Stimulated activated naive CD8-positive, alpha-beta T cell treated with anti-CD3 and anti-CD28 coated beads, Interleukin-15, Interleukin-2, amounts not matched to agents 100 U/mL and 50 U/mL, for 24 hours (primary cell): ENCODE measurements at places on chromosomes 12 and 14.

- no peak for DNase-seq
Measured at GRCh38 chr12:86312232-86312631, 56.0 kb upstream of the MGAT4C start.

- DNase-seq, result no peak
Measured at GRCh38 chr14:51308866-51309265, 68.8 kb downstream of the TMX1 start.

DNA sequence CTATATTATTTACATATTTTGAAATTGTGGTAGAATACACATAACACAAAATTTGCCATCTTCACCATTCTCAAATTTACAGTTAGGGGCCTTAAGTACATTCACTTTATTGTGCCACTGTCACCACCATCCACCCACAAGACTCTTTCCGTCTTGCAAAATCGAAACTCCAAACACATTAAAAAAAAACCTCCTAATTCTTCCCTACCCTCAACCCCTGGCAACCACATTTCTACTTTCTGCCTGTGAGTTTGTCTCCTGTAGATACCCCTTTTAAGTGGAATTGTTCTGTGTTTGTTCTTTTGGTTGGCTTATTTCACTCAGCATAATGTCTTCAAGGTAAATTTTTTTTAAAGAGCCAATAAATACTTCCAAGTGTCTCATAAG lies 31.6 kb upstream of the AMIGO2 start:
- DNase-seq, result peak; percentile 28

- no peak for DNase-seq
Measured at GRCh38 chr12:131793243-131794022, 34.8 kb upstream of the MMP17 start.

DNA sequence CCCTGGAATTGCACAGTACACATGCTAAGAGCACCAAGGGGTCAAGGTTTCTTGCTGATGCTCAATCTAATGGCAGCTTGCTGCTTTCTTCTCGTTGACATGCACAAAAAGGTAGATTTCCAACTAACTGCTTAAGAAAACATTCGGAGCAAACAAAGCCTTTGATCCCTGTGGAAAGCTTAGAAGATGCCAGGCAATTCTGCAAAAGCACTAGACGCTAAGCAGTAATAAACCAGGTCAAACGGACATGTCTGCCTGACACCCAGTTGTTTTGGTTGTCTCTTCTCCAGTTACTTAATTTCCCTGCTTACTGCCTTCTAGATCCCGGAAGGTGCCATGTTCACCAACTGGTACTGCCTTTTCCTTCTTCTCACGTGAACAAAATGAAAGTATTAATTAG lies 100.5 kb upstream of the TMCC3 start:
- no peak for DNase-seq

DNA sequence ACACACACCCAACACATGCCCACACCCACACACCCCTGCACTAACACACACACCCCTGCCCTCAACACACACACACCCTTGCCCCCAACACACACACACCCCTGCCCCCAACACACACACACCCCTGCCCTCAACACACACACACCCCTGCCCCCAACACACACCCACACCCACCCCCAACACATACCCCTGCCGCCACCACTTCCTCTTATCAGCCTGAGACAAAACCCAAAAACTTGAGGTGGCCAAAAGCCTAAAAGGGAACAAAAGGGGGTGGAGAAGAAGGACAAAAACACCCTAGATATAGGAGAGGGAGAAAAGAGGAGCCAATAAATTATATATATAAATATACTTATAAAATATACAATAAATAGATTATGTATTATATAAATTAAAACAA lies 9.1 kb upstream of the DEGS2 start:
- DNase-seq, result no peak

DNA sequence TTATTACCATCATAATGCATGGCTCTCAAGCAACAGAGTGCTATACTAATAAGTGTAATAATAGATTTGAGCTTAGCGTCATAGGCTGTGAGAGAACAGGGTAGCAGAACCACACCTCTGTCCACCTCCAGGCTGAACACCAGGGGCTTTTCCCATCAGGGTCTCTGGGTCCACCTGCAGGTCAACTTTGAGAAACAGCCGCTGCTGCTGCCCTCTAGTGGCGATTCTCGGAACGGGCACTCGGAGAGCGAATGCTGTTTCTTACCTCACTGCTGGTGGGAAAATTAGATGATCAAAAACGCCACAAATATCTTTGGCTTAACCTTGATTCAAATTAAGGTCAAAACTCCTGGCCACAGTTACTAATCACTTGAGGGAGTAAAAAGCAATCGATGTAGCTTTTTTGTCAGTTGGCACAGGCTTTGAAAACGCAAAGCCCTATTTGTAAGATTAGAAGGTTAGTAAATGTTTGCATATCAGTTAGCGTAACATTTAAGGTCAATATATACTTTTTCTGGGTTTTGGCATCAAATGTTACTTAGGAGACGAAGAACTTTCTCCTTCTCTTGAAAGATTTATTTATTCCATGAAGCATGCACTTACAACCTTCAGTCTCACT lies 127.9 kb upstream of the TMEM132D start:
- peak; percentile 76 for DNase-seq

- DNase-seq, result peak; percentile 68
Measured at GRCh38 chr12:123150744-123151456, at the start of gene PITPNM2. Gene PITPNM2 (minus strand): TSS chr12:123151090. CDS start chr12:123034590, 116,500 bp downstream.

- DNase-seq, result no peak
Measured at GRCh38 chr12:85325442-85325841, 45.4 kb downstream of the ALX1 start.

DNA sequence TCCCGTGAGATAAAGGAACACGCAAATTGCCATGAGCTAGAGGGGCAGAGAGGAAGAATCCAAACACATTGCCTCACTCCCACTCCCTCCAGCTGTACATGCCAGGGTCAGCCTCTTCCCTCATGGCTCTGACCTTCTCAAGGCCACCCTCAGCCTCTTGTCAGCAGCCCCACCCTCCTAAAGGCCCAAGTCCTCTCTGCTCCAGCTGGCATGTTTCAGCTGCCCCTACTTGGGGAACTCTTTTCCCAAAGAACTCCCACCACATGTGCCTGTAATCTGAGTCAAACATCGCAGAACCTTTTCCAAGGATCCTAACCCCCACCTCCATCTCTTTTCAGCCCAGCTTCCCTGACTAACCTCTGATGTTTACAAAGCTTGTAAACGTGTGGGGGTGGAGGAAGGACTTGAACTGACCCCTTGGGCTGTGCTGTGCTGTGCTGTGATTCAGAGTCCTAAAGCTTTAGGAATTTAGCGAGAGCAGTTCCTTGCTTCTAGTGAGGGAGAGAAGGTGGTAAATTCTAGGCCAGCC lies 7.3 kb upstream of the CACNB3 start:
- no peak for DNase-seq

GRCh38 chr12:26231470-26231869 lies 36.1 kb downstream of the SSPN start:
- DNase-seq, result no peak

- no peak for DNase-seq
Measured at GRCh38 chr12:6362403-6362802, 13.0 kb downstream of the SCNN1A start.

GRCh38 chr12:63480186-63480585 lies 188.1 kb downstream of the DPY19L2 start:
- no peak for DNase-seq

GRCh38 chr12:79127271-79127751 lies 262.7 kb downstream of the SYT1 start:
- no peak for DNase-seq

GRCh38 chr14:71749613-71750238 lies 182.5 kb upstream of the RGS6 start:
- DNase-seq, result no peak

GRCh38 chr12:115623764-115624334 lies 653.6 kb downstream of the MED13L start:
- no peak for DNase-seq

GRCh38 chr14:82192387-82192786 lies 658.7 kb upstream of the SEL1L start:
- DNase-seq, result no peak

- DNase-seq, result no peak
Measured at GRCh38 chr12:110640275-110641025, 26.5 kb downstream of the TCTN1 start.

- DNase-seq, result peak; percentile 62
Measured at GRCh38 chr12:106247674-106248311, at the start of gene CKAP4. Gene CKAP4 (minus strand): TSS chr12:106248020. CDS start chr12:106247851, 169 bp downstream.

DNA sequence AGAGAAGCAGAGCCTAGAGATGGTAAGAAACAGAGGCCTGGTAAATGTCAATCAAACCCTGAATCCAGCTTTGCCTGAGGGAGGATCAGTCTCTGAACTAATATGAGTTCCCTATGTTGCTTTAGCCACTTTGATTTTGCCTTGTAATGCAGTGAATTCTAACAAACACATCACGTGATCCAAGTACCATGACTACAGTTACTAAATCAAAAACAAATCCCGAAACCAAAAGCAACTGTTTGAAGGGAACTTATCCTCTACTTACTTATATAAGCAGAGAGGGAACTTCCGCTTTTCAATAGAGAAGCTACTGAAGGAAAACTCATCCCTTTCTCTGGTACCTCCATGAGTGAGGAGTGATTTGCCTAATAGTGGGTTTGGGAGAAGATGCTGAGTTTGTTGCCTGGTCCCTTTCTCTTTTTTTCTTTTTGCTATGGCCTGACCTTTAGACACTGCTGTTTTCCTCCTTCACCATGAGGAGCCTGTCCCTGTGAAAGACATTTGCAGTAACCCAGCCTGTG lies 7.7 kb upstream of the PPTC7 start:
- DNase-seq, result no peak

- DNase-seq, result no peak
Measured at GRCh38 chr14:99122521-99123125, 149.4 kb downstream of the BCL11B start.

DNA sequence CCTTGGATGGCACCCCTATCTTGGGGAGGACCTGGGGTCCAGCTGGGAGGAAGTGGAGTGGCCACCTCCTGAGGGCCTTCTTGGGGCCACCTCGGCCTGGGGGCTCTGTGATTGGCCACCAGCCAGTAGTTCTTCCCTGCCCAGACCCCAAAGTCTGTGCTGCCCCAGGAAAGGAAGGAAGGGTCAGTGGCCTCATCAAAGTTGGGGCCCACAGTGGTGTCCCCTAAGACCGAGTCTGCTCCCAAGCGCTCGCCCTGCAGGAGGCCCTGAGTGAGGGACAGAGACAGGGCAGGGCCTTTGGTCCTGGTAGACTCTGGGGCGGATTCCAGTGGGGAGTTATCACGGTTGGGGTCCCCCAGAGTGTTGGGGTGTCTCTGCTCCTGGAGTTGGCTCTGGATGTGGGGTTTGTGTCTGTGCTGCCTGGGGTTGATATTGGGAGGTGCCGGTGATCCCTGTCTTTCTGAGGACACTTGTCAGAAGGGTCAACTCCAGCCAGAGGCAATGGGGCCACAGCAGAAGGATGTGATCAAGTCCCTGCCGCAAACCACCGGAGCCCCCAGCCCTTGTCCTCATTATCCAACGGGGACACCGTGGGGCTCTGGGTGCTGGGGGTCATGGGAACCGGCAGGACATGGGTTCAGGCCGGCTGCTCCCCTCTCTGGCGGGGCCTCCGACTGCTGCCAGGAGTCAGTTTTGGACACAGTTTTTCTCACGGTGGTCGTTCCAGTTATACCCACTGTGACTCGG lies 364.3 kb downstream of the TMEM121 start:
- DNase-seq, result no peak

- no peak for DNase-seq
Measured at GRCh38 chr12:94638521-94638920, 11.8 kb downstream of the TMCC3 start.

DNA sequence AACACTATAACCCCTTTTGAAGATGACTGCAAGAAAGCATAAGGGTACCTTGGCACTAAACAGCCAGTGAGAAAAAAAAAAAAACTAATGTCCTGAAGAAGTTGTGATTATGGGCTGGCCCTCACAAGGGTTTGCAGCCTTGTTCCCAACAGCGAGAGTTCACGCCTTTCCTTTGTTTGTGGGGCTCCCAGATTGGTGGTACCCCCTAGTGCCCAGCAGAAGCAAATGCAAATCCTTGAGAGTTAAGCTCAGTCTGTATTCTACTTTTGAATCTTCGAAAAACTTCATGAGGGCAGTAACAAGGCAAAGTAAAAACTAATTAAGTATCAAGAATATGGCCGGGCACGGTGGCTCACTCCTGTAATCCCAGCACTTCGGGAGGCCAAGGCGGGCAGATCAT lies 238.9 kb upstream of the LMO3 start:
- no peak for DNase-seq

DNA sequence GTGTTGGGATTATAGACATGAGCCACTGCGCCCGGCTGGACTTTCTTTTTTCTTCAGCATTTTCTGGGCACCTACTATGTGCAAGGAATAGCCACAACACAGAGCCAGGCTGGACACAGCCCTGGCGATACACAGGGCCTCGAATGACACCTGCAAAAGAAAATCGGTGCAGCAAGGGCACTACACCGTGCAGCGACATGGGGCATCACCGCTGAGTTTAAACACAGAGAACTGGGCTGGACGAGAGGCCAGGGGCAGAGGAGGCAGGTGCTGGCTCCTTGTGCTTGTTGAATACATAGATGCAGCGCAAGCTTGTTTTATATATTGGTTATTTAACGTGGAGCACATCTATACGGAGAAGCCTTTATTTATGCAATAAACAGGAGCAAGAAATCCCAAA lies 92.4 kb downstream of the SETD3 start:
- no peak for DNase-seq

DNA sequence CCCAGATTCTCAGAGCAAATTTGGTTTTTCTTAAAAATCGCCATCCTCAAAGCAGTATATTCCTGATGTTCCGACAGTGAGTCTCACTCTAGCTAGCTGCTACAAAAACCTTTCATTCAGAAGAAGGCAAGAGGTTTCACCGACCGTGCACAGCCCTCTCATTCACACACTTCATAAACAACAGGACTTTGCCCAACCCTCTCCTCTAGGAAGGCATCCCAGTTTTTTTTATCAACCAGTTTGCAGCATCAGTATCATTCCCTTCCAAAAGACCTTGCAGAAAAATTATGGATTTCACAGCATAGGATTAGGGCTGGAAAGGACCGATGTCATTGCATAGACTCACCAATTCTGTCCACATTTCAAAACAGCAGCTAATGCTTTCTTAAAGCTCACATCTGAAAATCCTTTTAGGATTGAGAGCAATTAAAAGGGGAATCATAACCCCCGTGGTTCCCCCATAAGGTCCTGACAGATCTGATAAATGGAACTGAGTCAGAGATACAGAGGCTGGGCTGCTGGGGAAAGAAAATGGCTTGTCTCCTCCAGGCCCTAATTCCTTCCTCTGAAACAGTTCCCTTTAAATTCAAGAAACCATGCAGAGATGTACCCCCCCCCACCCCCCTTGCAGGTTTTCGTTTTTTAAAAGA lies 597 bp downstream of the SVOP start:
- no peak for DNase-seq

DNA sequence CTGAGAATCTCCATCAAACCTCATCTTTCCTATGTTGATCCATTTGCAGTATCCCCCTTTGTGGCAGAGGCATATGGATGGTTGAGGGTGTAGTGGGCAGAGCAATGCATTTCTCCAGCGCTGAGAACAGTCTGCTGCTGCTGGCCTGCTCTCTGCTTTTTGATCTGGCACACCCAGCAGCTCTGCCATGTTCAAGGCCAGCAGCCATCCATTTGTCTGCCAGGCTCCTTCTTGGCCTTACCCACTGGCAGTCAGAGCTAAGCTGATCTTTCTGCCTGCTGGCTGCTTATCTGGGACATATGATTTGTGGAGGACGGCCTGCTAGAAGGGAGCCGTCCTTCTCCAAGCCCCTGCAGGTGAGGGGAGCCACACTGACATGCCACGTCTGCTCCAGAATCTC lies 17.0 kb downstream of the NPC2 start:
- DNase-seq, result no peak

- no peak for DNase-seq
Measured at GRCh38 chr12:5967645-5968415, 22.8 kb upstream of the ANO2 start.
